T-helper 1 cell (primary cell): ENCODE measurements at places on chromosomes 7 and 10.

DNA sequence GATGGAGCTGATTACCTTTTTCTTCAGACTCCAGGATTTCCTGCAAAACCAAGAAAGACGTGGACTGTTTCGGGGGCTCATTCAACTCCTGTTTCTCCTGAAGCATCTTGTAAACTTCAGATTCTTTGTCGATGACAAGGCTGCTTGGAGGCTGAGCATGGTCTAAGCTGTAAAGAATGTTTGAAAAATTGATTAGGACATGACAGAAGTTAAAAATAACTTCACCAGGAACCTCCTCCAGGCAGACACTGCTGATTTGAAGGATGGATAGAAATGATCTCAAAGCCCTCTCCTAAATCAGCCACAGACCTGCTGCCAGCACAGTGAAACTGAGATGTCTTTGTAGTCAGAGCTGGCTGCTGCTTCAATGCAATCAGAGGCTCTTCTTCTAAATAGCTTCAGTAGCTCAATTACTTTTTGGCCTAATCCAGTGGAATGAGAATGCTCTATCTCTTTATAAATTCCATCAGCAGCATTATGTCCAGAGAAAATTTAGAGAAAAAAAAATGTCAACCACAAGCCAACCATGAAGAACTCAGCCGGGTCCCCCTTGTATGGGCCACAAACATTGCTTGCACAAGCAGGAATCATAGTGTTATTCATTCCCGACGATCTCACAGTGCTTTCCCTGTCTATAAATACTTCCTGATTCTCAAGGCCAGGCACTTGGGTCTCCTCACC is 43.5 kb downstream of the PDLIM1 start:
- no peak for DNase-seq

DNA sequence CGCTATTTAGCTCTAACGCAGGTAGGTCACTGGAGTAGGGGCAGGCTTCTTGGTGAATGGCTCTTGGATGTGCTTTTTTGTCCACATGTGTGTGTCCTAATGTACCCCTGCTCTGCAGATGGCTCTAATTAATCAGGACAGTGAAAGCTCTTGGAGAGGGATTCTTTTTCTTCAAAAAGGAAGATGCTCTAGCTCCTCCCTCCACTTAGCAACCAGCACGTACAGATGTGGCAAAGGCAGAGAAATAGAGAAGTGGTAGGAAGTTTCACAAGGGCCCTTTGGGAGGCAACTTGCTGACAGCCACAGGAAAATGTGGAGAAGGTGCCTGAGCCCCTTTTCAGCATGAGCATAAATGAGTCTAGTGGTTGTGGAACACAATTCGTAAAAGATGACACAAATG is 221.7 kb downstream of the PLXNA4 start:
- DNase-seq, result no peak

- DNase-seq, result no peak
Observed at GRCh38 chr7:139627831-139628230, 104.3 kb downstream of the CLEC2L start.

DNA sequence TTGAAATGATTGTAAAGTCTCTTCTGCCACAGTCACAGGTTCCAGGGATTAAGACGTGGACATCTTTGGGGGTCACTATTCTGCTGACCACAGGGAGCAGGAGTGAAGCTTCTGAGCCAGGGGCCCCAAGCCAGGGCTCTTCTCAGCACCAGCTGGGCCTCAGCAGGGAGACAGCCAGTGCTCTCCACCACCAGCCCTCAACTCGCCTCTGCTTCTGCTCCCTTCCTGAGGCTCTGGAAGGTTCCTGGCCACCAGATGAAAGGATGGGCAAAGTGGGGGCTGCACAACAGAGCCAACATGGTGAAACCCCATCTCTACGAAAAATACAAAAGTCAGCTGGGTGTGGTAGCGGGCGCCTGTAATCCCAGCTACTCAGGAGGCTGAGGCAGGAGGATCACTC is 11.2 kb upstream of the CRYGN start:
- no peak for DNase-seq

GRCh38 chr7:158778471-158778870 is 50.8 kb downstream of the ESYT2 start:
- no peak for DNase-seq

GRCh38 chr7:45682358-45682735 is 108.2 kb downstream of the ADCY1 start:
- no peak for DNase-seq

DNA sequence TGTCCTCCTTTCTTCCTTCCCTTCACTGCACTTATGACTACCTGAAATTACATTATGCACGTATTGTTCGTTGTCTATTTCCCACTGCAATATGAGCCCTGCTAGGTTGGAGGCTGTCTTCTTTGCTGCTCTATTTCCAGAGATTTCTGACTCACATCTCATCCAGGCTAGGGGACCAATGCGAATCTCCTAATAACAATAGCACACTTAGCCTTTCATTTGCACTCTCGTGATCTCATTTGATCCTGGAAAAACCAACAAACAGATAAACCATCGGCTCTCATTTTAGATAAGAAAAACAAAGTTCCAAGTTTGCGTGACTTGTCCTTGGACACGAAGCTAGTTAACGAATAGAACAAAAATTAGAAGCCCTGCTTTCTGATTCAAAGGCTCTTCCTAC is 1.4 kb downstream of the ZNF438 start:
- DNase-seq, result no peak
